ENCODE measurements at places on chromosomes 2 and 18.
A peak's percentile ranks its signal among the peaks of the same experiment; 100 is the strongest.

- no peak for DNase-seq
These were observed 93.5 kb upstream of the B3GNT2 start for GRCh38 chr2:62102402-62102920.

DNA sequence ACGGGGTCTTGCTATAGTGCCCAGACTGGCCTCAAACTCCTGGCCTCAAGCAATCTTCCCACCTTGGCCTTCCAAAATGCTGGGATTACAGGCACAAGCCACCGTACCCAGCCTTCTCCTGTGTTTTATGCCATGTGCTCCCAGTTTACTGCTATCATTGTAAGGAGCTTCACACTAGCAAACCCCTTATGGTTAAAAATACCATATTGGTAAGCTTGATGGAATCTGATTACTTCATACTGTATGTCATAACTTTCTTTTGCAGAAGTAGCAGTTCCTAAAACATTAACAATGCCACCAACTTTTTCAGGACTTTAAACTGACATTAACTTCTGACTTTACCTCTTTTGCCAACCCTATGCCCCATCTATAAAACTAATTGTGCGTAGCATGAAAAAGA lies 36.2 kb downstream of the HAT1 start:
- DNase-seq: no peak

DNA sequence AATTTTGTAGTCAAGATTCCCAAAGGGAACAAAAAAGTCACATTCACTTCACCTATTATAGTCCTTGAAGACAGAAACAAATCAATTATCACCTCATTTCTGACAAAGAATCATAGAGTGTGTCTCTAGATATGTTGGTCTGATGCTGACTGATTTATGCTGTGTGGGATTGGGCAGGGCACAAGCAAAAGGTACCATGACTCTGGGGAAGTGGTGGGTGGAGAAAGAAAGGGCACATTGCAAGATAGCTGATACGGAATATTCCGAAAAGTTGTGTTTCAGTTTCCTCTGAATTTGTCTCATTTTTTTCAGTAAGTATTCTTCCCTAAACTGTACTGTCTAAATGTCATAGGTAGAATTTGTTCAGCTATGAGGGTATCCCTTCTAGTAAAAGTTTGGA lies 268.0 kb downstream of the MREG start:
- DNase-seq: no peak

DNA sequence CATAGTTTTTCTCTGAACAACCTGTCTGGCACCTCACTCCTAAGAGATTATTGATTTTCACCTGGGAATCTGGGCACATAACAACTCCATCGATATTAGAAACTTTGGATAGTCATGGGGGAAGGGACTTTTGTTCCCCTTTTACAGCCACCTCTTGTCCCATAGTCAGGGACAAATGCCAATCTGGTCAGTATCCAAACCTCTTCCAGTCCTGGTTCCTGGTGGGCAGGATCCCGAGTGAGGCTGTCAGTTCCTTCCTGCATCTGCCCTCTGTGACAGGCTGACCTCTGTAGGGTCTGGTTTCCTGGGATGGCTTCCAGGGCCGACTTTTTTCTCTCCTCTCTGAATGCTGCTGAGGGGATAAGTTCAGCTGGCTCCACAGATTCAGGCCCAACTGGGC lies 11.0 kb downstream of the KIF5C start:
- no peak for DNase-seq

DNA sequence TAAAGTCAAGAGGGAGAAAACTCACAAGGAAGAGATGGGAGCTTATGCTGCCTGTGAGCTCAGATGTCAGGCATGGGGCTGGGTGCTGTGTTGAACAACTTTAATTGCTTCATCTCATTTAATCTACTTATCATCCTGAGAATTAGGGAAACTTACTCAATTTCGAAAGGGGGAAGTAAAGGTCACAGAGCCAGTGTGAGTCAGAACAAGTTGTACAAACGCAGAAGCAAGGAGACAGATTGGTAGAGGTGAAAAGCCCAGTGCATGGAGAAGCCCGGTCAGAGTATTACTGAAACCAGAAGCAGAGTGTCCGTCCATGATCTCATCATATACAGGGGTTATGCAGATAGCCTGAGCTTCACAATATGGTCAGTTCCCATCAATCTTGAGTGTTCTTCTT lies 281.1 kb upstream of the POU3F3 start:
- no peak for DNase-seq

GRCh38 chr2:144125751-144126150 lies 394.2 kb downstream of the ZEB2 start:
- DNase-seq: no peak

DNA sequence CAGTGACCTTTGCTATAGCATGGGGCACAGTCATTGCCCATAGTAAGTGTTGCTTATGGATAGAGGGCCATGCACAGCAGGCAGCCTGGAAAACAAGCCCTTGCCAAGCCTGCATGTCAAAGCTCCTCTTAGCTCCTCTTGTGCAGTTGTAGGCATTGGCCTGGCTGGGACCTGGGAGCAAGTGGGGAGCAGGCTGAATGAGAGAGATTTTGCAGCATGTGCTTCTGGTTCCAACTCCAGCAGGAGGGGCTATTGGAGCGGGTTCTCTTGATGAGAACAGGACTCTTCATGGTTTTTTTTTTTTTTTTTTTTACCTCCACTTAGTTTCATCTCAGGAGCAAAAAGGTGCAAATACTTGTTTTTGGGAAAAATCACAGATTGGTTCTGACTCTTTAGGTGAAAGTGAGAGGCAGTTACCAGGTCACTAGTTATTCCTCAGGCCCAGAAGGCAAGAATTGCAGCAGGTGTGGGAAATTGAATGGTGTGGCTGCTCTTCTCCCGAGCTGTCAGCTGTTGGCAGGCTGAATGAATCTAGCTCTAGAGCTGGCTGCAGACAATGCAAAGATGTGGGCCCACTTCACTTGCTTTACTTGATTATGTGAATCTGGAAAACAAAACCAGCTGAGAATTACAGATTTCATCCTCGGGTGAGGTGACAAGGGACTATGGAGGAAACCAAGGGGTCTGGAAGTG lies 95.9 kb downstream of the MAP4K4 start:
- no peak for DNase-seq

DNA sequence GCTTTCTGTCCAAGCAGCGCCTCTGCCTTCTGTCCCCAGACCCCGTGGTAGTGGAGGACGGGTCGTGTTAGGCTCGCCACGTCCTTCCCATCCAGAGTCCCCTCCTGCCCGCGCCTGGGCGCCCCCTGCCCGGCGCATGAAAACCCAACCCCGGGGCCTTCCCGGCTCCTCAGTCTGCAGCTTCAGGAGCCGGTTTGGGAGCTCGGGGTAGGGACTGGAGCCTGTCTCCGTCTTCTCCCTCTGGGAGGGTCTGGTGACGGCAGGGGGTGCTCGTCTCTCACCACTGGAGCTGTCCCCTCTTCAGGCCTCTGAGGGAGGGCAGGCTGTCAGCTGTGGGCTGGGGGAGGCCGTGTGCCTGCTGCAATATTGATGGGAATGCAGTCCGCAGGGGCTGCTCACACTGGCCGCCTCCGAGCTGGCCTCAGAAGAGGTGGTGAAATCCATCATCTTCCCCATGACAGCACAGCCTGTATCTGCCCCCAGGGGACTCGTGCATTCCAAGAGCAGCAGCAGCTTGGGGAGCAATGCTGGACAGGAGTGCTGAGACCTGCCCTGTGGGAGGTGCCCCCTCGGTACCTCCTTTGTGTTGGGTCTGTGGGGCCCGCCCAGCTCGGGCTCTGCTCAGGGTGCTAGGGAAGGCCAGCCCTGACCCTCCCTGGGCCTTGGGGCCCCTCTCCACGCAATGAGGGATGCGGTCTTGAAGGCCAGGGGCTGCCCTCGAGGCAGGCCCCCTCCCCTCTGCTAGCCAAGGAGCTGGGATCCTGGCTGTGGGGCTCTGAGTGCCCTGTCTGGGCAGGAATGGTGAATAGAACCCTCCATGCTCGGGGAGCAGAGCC lies 17.8 kb upstream of the KLHL30 start:
- no peak for DNase-seq

GRCh38 chr2:24375349-24376087 lies 15.2 kb upstream of the ITSN2 start:
- peak; percentile 26 for DNase-seq

DNA sequence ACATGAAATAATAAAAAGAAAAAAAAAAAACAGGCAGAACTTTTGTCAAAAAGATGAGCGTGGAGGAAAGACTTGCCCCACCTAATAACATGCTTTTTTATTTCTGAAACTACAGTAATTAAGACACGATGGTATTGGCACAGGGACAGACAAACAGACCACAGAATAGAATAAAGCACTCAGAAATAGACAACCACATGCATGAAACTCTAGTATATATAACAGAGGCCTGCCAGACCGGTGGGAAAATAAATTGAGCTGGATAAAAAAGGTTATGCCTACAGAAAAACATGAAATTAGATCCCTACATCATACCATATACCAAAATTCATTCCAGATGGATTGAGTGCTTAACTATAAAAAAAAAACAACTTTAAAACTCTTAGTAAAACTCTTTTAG lies 163.1 kb downstream of the NRP2 start:
- no peak for DNase-seq

DNA sequence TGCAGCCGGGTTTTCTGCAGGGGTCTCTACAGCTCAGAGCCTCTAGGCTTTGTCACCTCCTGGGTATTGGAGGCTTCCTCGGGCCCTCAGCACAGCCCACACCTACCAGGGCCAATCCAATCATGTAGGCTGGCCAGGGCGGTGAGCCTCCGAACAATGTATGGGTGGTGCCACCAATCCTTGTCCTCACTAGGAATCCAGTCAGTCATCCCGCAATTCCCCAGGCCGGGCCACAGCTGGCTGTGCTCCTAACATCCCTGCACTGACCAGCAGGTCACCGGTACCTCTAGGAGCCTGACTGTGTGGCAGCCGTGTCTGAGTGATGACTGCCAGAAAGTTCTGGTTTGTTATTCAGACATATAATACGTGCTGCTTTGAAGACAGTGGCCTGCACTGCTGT lies 129.4 kb downstream of the SH3RF3 start:
- DNase-seq: no peak

DNA sequence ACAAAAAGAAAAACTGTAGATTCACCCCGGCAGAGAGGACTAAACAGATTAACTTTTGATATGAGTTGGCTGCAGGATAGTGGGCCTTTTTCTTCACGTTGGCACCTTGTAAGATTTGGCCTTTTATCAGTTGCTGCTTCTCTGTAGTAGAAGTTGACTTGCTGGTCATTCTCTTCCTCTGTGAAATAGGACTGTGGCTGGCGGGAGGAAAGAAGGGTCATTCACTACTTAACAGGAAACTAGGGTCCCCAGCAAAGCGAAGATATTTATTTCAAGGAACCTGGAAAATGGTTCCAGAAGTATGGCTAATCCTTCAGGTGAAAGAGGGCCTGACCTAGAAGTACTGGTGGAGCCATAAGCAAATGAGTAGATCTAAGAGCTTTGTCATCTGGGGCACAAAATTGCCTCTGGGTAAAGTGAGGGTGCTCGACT lies 383 bp upstream of the ATP5MC3 start:
- no peak for DNase-seq

GRCh38 chr2:178928077-178928476 lies 120.9 kb upstream of the TTN start:
- no peak for DNase-seq

DNA sequence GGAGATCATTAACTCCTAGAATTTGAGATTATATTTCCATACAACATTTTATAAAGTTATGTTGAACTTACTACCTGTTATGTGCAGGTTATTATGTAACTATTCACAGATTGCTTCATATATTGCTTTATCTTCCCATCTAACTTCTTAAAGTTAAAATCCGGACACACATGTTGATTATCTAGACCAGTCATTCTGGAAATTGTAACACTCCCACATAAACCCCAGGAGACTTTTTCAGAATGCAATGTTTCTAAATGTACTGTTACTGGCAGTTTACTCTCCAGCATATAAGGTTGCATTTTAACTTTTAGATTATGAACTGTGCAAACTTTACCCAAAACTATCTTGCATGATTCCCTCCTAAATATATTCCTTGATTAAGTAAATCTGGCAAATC lies 70.5 kb upstream of the FAM117B start:
- no peak for DNase-seq

DNA sequence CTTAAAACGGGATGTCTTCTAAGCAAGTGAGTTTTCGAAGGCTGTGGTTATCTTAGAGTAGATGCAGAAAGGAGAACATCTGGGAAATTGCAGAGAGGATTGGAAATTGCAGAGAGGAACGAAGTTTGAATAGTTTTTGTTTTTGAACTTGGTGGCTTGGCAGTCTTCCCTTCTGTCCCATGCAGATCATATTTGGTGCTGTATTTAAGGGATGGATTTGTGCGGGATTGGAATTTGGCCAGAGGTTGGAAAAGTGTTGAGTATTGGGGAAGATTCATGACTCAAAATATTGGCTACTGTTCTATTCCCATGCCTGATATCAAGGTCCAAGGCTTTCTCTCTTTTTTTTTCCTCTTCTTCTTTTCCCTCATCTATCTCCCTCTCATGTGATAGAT lies 18.2 kb downstream of the PTPRM start:
- no peak for DNase-seq

DNA sequence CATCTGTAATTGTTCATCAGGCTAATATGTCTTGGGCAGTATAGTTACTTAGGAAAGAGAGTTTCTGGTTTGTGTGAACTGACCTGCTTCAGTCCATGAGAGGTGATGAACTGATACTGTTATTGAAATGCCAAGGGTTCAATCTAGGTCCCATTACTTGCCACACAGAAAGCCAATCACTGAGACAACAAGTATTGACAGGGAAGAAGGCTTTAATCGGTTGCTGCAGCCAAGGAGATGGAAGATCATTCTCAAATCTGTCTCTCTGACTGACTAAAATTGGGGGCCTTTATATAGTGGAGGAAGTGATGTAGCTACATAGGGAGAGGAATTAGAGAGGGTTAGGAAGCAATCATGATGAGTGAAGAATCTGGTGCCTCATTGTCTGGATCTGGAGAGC lies 19.9 kb upstream of the FAM98A start:
- no peak for DNase-seq

DNA sequence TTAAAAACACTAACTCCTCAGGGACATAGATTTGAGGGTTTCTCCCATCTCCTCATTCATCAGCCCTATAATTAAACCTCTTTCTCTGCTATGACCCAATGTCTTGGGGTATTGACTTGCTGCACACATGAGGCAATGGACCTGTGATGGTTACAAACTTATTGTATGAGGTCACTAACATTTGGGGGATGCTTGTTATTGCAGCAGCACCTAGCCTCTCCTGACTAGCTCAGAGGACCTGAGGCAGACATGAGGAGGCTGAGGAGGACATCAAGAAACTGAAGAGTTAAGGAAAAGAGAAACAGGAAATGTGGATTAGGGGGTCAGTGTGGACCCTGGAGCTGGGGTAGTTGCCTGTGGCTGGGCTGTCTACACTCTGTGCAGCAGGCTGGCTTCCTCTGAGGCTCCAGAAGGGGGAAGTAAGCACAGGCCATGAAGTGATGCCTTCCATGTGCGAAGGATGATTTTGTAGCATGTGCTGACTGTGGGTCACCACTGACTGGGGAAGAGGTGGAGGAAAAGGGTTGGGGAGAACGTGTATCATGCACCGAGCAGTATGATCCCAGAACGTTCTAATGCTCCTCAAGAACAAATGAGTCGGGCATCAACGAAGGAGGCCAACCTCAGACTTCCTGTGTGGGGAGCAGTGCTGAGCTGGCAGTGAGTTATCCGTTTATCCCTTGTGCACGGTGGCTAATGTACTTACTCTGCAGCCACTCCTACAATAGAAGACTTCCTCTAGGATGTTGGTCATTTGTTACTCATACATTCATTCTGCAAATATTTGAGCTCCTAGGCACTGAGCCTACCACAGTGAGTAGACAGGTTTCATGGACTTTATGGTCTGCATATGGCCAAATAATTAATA lies 42.1 kb upstream of the RFX8 start:
- peak; percentile 41 for DNase-seq
